ENCODE measurements at places on chromosomes 7 and 10.

DNA sequence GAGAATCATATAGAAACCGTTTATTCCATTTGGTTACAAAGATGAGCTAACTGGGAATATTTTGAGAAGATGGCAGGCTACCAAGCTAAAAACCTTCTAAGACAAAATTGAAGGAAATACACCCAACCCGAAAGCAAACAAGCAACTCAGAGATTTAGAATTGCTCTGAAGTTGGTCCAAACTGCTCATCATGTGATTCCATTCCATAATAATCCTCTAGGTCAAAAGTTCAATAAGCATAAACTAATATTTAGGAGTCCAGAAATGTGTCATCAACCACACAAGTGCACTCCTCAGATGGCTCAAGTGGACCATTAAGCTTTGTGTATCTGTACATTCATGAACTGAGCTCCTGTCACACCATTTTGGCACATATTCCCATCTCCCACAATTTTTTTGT, 28.7 kb downstream of the DGKI start:
- DNase-seq: no peak

- no peak for DNase-seq
These were observed 88.9 kb downstream of the APBB1IP start for GRCh38 chr10:26527018-26527417.

- no peak for DNase-seq
These were observed 727 bp upstream of the PDSS1 start for GRCh38 chr10:26696786-26697162.

DNA sequence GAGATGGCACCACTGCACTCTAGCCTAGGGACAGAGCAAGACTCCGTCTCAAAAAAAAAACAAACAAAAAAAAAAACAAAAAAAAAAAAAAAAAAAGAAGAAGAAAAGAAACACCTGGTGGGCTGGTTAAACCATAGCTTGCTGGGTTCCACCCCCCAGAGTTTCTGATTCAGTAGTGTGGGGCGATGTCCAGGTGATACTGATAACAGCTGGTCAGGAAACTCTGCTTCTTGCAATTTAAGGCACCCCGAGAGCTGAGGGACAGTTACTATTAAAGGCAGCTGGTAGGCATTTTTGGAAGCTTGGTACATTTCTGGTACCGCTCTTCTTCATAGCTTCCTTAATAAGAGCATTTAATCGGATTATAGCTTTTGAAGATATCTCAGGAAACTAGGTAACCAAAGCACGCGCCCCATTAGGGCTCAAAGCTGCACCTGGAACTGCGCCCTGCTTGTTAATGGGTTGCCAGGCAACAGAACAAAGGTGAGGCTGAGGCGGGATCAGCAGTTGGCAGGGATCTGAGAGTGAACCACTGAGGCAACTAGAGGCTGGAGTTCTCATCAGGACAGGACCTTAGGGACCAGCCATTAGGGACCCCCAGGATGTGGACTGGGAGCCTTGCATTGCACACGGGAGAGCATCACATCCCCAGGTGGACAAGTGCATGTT, 6.5 kb upstream of the SDK1 start:
- no peak for DNase-seq

GRCh38 chr10:44030132-44030531, 354.8 kb downstream of the CXCL12 start:
- DNase-seq: no peak

- DNase-seq: peak; percentile 9
These were observed 122.7 kb downstream of the MAD1L1 start for GRCh38 chr7:2109936-2110609.

GRCh38 chr7:101983147-101983811, 165.9 kb downstream of the CUX1 start:
- no peak for DNase-seq

- no peak for DNase-seq
These were observed 233.5 kb downstream of the XPNPEP1 start for GRCh38 chr10:109689785-109690184.

- no peak for DNase-seq
These were observed 94.2 kb upstream of the GPR26 start for GRCh38 chr10:123571978-123572377.

DNA sequence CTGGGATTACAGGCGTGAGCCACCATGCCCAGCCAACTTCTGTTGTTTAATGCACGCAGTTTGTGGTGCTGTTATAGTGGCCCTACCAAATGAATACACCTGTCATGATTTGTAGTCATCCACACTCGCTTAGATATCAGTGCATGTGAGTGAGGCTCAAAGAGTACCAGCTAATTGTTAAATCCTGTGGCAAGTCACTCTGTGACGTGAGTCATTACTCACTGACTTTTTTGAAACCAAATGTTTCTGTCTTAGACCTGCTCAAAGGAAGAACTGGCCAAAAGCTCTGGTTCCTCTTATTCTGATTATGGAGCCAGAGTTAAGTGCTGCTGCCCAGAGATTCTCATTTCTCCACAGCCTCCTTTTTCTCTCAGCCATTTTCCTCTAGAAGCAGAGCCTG, 109.4 kb downstream of the PRKAG2 start:
- no peak for DNase-seq

- DNase-seq: no peak
These were observed 905.5 kb downstream of the CNTNAP2 start for GRCh38 chr7:147022056-147022455.

- no peak for DNase-seq
These were observed 631.8 kb upstream of the CELF2 start for GRCh38 chr10:10385831-10386230.

GRCh38 chr10:114685456-114685855, 27.4 kb upstream of the ABLIM1 start:
- DNase-seq: no peak

DNA sequence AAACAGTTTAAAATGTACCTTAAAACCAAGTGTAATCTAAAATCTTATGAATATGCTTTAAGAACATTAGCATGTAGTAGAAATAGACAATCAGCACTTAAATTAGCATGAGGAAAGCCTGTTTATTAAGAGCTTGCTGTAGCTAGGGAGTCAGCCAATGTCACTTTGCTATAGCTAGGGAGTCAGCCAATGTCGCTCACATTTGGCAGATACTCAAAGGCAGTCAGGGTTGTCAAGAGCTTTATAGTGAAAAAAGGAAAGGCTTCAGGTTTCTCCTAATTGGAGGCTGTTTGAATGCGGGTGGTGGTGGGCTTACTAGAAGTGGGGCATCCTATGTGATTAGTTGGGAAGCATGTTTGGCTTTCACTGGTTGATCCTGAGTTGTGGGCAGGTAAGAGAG, 226.2 kb upstream of the DGKB start:
- DNase-seq: no peak

DNA sequence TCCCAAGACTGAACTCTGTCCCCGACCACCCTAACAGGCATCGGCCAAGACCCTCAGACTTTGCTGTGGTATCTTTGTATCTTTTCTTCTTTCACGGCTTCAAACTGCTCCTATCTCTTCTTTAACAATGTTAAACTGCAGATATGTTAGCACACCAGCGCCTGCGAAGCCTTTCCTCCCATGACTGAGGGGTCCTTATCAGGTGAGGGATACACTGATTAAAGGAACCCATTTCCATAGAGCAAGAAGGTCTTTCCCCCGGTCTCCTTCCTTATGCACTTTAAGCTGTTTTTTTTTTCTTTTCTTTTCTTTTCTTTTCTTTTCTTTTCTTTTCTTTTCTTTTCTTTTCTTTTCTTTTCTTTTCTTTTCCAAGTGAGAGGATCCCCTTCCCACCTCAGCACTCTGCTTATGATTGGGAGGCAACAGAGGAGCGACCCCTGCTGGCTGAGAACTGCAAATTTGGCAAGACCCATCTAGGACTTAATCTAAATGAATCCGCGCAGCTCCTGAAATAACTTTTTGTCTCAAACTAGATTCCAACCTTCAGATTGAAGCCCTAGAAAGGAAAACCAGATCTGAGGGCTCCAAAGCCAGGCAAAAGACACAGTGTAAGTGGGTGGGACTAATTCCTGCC, 109.9 kb downstream of the ITGB8 start:
- DNase-seq: no peak

DNA sequence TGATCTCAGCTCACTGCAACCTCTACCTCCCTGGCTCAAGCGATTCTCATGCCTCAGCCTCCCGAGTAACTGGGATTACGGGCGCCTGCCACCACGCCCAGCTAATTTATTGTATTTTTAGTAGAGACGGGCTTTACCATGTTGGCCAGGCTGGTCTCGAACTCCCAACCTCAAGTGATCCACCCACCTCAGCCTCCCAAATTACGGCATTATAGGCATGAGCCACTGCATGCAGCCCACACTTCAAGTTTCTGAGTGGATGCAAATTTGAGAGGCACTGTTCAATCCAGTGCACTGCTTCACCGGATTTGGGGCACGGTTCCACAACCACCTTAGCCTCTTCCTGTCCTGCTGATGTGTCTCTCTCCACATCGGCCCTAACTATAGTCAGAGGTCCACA, 16.5 kb downstream of the CNPY1 start:
- no peak for DNase-seq

- no peak for DNase-seq
These were observed 337.6 kb upstream of the CHRM2 start for GRCh38 chr7:136530831-136531230.

GRCh38 chr7:50798126-50798525, 15.4 kb upstream of the GRB10 start:
- DNase-seq: no peak

- DNase-seq: no peak
These were observed 7.8 kb upstream of the SFTPA1 start for GRCh38 chr10:79602953-79603352.

- DNase-seq: no peak
These were observed 609.1 kb upstream of the ANKRD30A start for GRCh38 chr10:36516281-36516680.

- no peak for DNase-seq
These were observed 41.9 kb downstream of the MGAM2 start for GRCh38 chr7:142153400-142153799.

GRCh38 chr10:48982584-48982983, 42.9 kb upstream of the LRRC18 start:
- DNase-seq: no peak

DNA sequence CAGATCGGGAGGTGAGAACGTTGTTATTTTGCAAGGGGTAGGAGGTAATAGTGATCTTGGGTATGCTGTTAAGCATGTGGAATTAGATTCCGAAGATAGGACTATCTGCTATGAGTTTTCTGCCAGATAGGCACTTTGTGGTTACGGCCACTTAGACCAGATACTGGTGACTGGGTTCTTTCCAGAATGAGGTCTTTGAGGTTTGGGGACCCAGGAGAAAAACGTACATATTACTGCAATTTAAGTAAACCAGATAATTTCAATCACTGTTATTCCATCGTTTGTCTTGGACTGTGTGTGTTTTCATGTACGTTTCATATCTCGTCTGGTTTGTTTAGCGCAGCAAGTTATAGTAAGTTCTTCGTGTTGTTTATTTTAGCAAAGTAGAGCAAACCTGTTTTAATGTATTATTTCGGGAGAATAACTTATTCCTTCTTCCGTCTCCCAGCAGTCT, 312 bp downstream of the ARL4A start:
- DNase-seq: no peak

GRCh38 chr7:129865925-129866201, 86.9 kb downstream of the UBE2H start:
- DNase-seq: no peak

- no peak for DNase-seq
These were observed 61.3 kb downstream of the COL13A1 start for GRCh38 chr10:69862882-69863530.

- no peak for DNase-seq
These were observed 15.4 kb downstream of the TAS2R60 start for GRCh38 chr7:143458681-143459080.

GRCh38 chr7:128910569-128910945, at the start of gene KCP:
Gene KCP (minus strand): TSS chr7:128910709. CDS start chr7:128910676, 33 bp downstream.
- no peak for DNase-seq

DNA sequence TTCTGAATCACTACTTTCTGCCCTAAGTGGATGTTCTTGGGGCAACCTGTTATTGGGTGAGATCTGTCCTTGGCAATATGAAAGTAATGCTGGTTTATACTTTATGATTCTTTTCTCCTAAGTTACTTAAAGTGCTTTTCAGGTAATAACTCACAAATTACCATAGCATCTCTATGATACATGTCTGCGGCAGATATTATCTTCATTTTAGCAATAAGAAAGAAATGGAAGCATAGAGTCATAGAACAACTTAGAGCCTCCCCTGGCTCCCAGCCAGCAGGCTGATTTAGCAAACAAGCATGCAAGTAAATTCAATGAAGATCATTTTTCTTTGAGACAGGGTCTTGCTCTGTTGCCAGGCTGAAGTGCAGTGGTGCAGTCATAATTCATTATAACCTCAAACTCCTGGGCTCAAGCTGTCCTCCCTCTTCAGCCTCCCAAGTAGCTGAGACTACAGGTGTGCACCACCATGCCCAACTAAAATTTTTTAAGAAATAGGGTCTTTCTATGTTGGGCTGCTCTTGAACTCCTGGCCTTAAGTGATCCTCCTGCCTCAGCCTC, 38.1 kb upstream of the GRM8 start:
- DNase-seq: no peak

DNA sequence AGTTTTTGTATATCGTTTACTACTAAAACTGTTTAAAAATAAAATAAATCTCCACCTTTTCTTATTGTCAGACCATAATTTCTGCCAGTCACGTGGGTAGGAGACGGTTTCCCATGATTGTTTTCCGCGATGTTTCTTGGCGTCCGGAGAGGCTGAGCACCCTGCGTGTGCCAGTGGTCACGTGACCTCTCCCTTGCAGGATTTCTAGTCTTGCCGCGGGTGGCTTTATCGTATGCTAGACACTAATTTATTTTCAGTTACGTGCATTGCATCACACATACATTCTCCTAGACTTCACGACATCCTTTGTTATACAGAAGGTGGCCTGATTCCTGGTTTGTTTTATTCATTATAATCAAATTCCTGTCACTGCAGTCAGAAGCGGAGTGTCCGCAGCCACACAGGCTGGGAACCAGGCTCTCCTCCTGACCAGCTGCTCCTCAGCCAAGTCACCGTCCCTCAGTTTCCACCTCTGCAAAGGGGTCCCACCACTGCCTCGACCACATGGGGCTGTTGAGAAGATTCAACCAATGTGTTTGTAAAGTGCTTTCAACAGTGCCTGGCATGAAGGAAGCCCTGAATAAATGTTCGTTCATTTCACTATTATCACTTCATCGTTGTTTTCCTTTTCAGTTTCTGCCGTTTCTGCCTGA, 203.2 kb upstream of the PPP2R2D start:
- DNase-seq: no peak

- no peak for DNase-seq
These were observed 360 bp upstream of the OPN4 start for GRCh38 chr10:86653987-86654386.

- DNase-seq: no peak
These were observed 19.1 kb upstream of the OPALIN start for GRCh38 chr10:96377816-96378294.

GRCh38 chr7:122886357-122887081, at the start of gene CADPS2:
Gene CADPS2 (minus strand): TSS chr7:122886460. CDS start chr7:122886337, 123 bp downstream.
- peak; percentile 56 for DNase-seq

- no peak for DNase-seq
These were observed 80.1 kb downstream of the FRMD4A start for GRCh38 chr10:14250496-14251076.

GRCh38 chr10:16020836-16021235, 160.5 kb upstream of the MINDY3 start:
- no peak for DNase-seq

GRCh38 chr10:71998840-71999194, 34.6 kb downstream of the CHST3 start:
- DNase-seq: no peak

- DNase-seq: no peak
These were observed 1.0 kb downstream of the PAXIP1 start for GRCh38 chr7:155001756-155002410.
